ENCODE measurements at places on chromosomes 5 and 9. TPM values are rescaled to one million over a fixed set of nuclear protein-coding genes. Genes with fewer than 3 reads are reported as not detected.
A peak's percentile ranks its signal among the peaks of the same experiment; 100 is the strongest.

SLCO4C1 gene
- not detected for total RNA-seq

SV2C gene
- total RNA-seq, result 0.05 TPM

SSBP2 gene
- total RNA-seq, result 4.7 TPM

SLC6A7 gene
- 0.76 TPM for total RNA-seq

PNPLA7 gene
- 0.60 TPM for total RNA-seq

SAPCD2 gene
- 217 TPM for total RNA-seq

CER1 gene
- not detected for total RNA-seq

PCDHA9 gene
- not detected for total RNA-seq

PCDHB5 gene
- not detected for total RNA-seq

SPINK1 gene
- 22.5 TPM for total RNA-seq

- DNase-seq, result no peak
These were observed 156.9 kb downstream of the PRELID2 start for GRCh38 chr5:145678255-145678654.

DNA sequence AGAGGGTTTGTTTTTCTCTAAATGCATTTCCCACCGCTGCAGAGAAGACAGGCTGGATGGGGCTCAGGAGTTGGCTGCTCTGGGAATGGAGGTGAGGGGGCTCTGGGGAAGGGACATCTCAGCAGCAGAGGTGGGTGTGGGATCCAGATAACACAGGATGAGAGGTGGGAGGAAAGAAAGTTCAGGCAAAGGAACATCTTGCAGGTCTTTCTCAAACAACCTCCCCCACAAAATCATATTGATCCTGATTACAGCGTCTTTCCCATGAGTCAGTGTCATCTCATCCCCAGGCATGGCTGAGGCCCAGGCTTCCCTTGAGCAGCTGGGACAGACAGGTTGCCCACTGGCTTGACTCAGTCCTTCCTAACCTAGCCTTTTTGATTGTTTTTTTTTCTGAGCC is 11.3 kb upstream of the ACSL6 start:
- no peak for DNase-seq

DNA sequence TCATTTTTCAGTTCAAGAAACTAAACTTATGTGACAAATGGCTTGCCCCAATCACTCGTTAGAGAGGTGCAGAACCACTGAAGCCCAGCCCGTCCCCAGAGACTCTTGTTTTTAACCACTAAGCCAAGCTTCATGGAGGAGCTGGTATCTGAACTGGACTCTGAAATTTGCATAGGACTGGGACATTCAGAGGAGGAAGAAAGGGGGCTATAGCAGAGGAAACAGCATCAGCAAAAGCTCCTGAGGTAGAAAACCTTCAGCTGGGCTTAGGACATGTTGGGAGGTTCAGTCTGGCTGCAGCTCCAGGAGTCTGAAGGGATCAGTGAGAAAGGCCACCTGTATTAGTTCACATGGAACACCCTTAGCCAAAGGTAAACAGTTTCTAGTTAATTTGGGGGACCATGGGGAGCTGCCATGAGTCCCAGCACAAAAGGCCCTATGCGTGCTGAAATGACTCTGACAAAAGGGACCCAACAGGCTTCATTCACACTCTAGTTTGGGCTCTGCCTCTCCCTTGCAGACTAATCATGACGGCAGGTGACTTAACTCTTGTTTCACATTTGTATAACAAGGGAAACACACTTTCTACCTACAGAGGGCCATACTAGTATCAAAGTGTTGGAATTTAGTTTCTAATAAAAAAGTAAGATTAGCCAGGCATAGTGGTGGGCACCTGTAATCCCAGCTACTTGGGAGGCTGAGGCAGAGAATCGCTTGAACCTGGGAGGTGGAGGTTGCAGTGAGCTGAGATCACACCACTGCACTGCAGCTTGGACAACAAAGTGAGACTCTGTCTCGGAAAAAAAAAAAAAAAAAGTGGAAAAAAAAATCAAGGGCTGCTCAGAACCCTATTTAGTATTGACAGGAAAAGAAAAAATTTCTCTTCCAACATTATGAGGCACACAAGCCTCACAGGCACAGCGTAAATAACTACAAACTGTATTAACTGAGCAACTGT is 10.2 kb downstream of the FBXO10 start:
- DNase-seq, result no peak

DNA sequence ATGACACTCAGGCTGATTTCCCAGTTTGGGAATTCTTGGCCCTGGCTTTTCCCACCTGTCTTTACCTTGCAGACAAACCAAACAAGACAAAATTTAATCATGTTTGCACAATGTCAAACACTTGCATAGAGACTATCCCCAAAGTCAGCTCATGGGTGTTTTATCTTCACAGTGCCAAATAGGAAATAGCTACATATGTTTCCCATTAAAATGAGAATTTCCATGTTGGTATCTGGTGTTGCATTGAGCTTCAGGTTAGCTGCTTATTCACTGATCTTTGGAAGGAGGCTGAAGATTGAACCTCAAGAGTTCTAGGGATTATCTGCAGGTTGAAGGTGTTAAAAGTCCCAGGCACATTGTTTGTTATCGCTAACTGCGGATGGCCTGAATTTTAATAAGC is 19.5 kb downstream of the MAP1B start:
- no peak for DNase-seq

- DNase-seq, result no peak
These were observed 181.0 kb upstream of the GHR start for GRCh38 chr5:42242210-42242609.

DNA sequence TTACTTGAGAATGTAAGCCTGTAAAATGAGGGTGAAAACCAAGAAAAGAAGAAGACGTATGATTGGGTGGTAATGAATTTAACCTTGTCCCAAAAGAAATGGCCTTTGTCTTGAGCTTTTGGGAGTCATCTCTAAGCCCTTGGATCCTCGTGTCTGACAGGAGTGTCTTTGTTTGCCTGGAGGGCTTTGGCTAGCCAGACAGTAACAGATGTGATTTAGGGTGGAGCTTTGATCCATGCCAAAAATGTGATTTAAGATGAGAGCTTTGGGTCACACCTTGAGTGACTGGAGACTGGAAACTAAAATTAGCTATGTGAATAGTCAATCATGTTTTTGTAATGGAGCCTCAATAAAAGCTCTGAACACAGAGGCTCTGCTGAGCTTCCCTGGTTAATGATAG is 25.9 kb upstream of the ZFAND5 start:
- DNase-seq, result no peak

GRCh38 chr9:3473405-3473804 is 52.4 kb downstream of the RFX3 start:
- no peak for DNase-seq

GRCh38 chr5:117982691-117983090 is 1005.7 kb downstream of the DTWD2 start:
- DNase-seq, result peak; percentile 2

GRCh38 chr9:89822996-89823395 is 218.2 kb downstream of the GADD45G start:
- DNase-seq, result no peak

DNA sequence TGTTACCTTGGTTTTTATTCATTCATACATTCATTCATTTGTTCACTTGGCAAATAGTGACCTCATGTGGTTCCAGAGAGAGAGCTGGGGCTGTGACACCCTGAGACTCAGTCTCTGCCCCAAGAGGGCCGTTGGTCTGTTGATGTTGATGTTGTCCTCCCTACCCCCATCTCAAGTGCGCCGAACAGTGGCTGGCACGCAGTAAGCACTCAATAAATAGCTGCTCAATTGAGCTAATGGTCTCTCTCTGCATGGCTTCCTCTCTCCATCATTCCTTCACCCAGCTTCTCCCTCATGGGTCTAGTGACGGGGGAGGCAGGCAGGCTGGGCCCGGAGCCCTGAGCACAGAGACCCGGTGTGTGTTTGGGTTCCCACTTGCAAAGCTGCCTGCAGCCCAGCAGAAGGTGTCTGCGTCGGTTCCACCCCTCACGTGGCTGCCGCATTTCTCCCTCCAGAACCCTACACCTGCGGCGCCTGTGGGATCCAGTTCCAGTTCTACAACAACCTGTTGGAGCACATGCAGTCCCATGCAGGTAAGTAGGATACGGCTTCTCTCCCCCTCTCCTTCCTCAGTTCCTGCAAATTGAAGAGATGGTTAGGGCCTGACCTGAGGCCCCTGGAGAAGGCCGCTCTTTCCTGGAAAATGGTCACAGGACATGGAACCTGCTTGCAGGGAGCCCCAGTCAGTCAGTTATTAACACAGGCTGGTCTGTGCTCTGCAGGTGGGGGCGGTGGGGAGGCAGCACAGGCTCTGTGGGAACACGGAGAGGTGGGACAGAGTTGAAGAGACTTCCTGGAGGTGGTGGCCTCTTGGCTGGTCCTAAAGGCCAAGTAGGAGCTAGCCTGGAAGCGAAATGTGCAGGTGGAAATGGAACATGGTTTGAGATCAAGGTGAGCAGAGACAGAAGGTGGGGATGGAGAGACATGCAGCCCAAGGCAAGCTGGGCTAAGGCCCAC is 42.0 kb downstream of the AMBP start:
- DNase-seq, result no peak

GRCh38 chr5:161034451-161034850 is 182.4 kb upstream of the ATP10B start:
- no peak for DNase-seq

GRCh38 chr5:124054564-124054963 is 542.6 kb downstream of the CSNK1G3 start:
- DNase-seq, result no peak

DNA sequence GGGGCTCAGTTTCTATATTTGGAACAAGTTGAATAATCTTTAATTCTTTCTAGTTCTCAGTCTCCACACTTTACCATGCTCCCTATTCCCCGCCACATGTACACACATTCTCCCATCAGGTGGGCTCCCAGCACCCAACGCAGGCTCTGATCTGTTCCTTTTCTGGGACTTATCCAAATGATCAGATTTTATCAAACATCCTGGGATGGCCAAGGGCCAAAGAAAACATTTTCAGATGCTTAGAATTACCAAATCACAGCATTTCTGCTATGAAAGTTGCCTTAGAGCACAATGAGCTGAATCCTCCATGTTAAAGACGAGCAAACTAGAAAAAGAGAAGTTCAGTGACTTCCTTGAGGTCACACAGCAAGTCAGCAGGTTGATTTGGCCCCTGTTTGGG is 153.4 kb downstream of the SEC61B start:
- DNase-seq, result no peak

- no peak for DNase-seq
These were observed 127.1 kb downstream of the GOLPH3 start for GRCh38 chr5:32047056-32047455.

DNA sequence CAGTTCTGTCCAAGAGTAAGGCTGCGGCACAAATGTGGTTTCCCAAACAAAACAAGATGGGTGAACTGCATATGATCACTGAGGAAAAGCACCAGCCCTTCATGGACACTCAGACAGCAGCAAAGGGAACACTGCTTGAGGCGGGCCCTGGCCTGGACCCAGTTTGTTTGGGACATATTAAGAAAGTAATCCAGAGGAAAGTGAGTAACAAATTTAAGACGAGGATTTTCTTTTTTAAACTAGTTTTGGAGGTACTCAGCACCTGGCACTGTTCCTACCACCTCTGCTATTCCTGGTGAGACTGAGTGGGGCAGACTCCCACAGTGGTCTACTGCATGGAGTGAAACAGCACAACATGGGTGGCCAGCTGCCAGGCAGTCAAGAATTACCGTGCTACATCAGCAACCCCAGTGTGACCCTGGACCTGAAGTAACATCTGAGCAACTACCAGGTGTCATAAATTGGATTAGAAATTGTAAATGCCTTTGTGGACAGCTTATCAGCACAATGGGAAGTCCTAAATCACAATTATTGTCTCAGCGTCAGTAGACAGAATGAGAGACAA is 28.5 kb downstream of the P4HA2 start:
- no peak for DNase-seq

GRCh38 chr5:50727845-50728244 is 61.4 kb downstream of the PARP8 start:
- DNase-seq, result no peak

DNA sequence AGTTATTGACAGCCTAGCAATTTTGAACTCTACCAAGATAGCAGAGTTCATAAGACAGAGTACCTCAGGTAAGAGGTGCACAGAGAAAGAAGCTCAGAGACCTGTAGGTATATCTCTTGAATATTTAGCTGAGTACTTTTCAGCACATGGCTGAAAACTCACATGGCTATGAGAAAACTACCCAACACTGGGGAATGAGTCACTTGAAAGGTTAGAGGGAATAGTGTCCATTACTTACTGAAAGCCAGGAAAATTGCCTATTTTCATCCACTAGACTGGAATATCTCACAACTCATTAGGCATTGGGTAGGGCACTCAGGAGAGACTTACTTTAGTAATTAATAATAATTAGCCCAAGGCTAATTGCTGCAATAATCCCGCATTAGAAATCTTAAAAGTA is 8.3 kb downstream of the TSLP start:
- DNase-seq, result no peak

DNA sequence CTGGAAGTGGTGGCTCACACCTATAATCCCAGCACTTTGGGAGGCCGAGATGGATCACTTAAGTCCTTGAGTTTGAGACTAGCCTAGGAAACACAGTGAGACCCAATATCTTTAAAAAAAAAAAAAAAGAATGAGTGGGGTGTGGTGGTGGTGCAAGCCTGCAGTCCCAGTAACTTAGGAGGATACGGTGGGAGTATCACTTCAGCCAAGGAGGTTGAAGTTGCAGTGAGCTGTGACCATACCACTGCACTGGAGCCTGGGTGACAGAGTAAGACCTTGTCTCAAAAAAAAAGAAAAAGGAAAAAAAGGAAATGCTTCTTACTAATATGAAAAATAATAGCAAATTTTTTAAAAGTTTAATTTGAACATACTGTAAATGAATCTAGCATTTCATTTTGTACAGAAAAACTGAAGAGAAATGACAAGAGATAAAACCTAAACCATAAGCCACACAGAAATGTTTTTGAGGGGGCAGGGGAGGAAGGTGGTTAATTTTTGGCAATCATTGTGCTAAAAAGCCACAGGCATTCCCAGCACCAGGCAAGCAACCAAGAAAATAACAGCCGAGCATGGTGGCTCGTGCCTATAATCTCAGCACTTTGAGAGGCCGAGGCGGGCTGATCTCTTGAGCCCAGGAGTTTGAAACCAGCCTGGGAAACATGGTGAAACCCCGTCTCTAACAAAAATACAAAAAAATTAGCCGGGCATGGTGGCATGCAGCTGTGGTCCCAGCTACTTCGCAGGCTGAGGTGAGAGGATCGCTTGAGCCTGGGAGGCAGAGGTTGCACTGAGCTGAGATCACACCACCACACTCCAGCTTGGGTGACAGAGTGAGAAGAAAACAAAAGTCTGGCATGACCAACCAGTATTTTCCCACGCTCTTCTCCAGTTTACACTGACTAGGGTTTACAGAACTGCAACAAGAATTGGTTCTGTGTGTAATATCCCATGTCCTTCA is 114.5 kb upstream of the NR5A1 start:
- no peak for DNase-seq

GRCh38 chr5:174844971-174845370 is 120.6 kb downstream of the MSX2 start:
- DNase-seq, result no peak

GRCh38 chr9:126049088-126049487 is 277.5 kb upstream of the MVB12B start:
- no peak for DNase-seq

DNA sequence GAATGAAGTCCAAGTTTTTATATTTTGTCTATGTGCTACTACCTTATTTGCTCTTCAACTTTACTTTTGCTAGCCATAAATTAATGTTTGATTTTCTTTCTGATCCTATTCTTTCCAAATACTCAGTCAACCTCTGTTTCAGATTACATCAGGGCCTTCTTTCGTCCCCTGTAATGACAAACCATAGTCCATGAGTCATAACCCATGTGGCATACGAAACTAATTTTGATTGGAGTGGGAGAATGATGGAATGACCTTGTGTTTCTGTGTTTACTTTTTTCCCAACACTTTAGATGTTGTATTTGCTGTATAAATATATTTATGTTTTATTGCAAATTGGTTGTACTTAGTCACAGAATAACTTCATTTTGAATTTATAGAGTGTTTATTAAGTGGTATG is 1043.1 kb downstream of the DTWD2 start:
- no peak for DNase-seq

GRCh38 chr5:111545031-111545430 is 32.7 kb upstream of the STARD4 start:
- DNase-seq, result no peak

Data from HT-29 (cell line).